ENCODE measurements at places on chromosomes 5 and 9.

- DNase-seq = no peak
Observed at GRCh38 chr5:54195701-54196100, 114.7 kb downstream of the ARL15 start.

GRCh38 chr5:11646141-11646540 is 258.1 kb downstream of the CTNND2 start:
- no peak for DNase-seq

- DNase-seq = no peak
Observed at GRCh38 chr5:109365653-109366052, 44.1 kb downstream of the PJA2 start.

DNA sequence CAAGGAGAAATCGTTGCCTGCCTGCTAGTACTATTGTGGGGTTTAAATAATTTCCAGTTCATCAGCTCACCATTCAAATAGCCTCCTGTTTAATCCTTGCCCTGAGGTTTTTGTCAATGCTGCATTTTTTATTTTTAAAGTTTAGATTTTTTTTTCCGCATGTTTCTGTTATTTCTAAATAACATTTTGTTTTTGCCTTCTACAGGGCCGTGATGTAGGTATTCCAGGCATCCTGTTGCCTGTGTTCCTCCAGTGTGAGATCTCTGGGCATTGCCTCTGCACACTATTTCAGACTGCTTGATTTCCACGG is 124.3 kb downstream of the HSD17B3 start:
- DNase-seq = no peak

GRCh38 chr9:126965541-126966428 is 51.2 kb downstream of the RALGPS1 start:
- peak; percentile 19 for DNase-seq

- DNase-seq = no peak
Observed at GRCh38 chr5:66814146-66814991, 218.2 kb downstream of the MAST4 start.

DNA sequence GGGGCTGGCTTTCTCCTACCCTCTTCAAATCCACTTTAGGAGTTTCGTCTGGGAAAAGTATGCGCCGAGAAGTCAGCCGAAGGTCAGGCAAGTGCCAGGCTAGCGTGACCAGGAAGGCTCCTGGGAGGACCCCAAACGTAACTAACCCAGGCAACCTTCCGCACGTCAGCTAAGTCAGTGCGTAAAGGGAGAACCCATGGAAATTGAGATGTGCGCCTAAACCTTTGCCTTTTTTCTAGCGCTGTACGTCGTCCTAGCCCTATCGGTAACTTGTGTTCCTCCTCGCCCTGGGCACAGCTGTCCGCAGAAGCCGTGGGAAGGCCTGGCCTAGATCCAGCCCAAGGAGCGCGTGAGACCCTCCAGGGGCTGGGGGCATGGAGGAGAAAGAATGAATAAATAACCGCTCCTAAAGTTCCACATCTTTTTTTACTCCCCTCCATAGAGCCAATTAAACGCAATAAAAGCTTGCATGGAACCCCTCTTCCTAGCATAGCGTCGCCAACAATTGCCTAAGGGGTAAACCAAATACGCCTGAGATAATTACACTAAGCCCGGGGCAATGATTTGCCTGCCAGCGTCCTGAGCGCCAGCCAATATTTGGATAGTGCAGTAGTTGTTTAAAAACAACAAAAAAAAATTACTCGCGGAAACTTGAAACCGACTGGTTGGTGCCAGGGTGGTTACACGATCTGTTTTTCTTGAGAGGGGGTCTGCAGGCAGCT is 4.0 kb upstream of the FOXB2 start:
- no peak for DNase-seq

DNA sequence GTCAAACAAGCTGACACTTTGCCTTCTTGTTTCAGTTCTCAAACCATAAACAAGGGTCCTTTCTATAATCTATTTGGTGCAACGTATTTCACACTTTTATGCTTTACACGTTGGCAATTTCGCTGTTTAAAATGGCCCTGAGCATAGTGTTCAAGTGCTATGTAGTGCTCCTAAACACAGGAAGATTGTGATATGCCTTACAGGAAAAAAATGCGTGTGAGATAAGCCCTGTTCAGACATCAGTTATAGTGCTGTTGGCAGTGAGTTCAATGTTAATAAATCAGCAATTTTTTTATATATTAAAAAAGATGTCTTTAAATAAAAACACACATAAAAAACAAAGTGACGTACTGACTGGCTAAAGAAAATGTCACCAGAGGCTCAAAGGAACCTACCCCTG is 23.9 kb downstream of the CLINT1 start:
- DNase-seq = no peak

GRCh38 chr9:16898464-16898863 is 28.0 kb upstream of the BNC2 start:
- DNase-seq = no peak

GRCh38 chr5:131353991-131354390 is 90.1 kb downstream of the CDC42SE2 start:
- no peak for DNase-seq

- no peak for DNase-seq
Observed at GRCh38 chr5:28766565-28767158, 1728.3 kb upstream of the CDH9 start.

DNA sequence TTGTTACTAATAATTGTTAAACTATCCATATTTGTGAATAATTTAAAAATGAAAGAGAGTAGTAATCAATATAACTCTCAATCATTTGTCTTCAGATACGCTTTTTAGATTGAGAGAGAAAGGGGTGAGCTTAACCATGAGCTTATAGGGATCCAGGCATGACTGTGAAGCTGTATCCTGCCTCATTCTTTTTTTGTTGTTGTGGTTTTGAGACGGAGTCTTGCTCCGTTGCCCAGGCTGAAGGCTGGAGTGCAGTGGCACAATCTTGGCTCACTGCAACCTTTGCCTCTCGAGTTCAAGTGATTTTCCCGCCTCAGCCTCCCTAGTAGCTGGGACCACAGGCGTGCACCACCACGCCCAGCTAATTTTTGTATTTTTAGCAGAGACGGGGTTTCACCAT is 44.0 kb downstream of the NIPAL4 start:
- no peak for DNase-seq

DNA sequence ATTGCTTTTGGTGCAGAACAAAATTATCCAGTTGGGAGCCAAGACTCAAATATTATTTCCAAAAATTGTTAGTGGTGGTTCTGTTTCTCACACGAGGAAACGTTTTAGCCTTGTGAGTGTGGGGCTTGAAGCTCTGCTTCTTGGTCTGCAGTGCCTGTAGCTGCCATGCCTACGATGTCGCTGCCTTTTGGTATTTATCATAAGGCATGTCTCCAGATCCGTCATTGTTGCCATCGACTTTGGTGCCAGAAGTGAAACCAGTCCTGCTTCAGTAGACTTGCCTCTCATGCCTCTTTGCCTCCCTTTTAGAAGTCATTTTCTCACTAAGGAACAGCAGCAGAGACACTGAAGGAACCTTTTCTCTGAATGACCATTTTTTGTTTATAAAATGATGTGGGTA is 29.7 kb upstream of the CATSPER3 start:
- no peak for DNase-seq

- no peak for DNase-seq
Observed at GRCh38 chr5:82512025-82512424, 233.9 kb upstream of the RPS23 start.

DNA sequence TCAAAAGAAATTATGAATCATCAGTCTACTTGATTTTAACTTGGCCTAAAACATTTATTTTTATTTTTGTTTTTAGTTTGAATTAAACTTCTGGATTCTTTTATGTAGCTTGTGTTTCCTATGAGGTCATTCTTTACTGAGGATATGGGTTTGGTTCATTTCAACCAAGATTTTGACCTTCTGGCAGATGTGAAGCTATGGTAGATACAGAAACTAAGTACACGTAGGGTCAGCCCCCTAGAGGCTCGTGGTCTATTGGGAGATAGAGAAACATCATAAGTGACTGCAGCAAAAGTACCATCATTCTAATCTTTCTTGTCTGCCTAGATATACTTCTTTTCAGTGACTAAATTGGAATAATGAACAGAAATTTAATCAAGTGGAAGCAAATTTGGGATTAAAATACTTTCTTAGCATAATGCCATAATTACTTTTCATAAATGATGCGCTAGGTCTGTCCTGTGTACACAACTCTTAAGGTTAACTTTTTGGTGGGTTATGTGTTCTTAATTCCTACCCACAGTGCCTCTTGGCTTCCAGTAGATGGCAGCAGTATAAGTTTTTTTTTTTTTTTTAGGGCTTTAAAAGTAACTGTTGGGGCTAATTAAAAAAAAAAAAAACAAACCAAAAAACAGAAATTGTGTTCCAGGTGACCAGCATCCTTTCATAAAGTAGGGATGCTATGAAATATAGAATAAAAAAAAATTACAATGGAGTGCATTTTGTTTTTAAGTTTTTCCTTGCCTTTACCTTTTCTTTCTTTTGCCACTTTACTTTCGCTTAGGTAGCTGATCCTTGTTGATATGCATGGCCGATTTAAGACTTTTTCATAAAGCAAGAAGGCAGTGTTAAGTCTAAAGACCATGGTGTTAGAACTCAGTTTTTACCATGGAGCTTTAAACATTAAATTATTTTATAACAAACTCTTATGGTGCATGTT is 49.9 kb downstream of the LRRTM2 start:
- no peak for DNase-seq

- no peak for DNase-seq
Observed at GRCh38 chr5:33711094-33711679, 180.6 kb downstream of the ADAMTS12 start.

GRCh38 chr5:42759456-42759855 is 2.8 kb downstream of the CCDC152 start:
- no peak for DNase-seq

DNA sequence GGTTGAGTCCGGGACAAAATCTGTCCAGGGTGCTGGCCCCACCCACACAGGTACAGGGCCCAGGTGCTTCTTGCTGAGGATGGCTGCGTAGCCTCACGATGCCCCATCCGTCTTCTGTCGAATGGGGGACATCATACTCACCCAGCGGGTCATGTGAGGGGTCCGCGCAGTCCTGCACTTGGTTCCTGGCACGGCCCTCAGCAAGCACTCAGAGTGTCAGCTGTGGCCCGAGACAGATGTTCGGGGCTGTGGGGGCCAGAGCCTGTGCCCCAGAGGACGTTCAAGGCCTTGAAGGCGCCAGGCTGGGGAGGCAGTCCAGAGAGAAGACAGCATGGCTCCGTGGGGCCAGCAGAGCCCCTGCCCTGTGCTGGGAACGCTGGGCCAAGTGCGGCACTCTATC is 27.8 kb downstream of the NR5A1 start:
- DNase-seq = no peak

GRCh38 chr5:143251190-143251589 is 152.3 kb downstream of the NR3C1 start:
- DNase-seq = no peak

- no peak for DNase-seq
Observed at GRCh38 chr5:5983261-5983980, 394.9 kb downstream of the MED10 start.

DNA sequence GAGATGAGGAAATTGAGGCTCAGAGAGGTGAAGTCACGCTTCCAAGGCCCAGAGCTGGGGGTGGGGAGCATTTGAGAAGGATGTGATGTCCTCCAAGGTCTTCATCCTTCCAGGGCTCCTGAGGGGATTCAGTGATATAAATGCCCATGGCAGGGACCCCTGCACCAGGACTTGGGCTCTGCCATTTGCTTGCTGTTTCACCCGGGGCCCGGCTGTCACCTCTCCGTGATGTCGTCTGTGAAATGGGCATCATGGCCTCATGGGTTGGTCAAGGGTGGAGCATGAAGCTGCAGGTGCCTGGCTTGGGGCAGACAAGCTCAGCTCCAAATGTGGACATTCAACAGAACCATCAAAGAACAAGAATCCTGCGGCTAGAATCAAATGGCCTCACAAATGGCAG is 253.1 kb downstream of the PBX3 start:
- DNase-seq = no peak

GRCh38 chr5:81165493-81166119 is 67.5 kb upstream of the CKMT2 start:
- DNase-seq = peak; percentile 23

GRCh38 chr5:123505633-123506032 is 6.3 kb upstream of the CSNK1G3 start:
- DNase-seq = no peak

- no peak for DNase-seq
Observed at GRCh38 chr5:8332666-8333445, 463.9 kb downstream of the MTRR start.

GRCh38 chr5:112560371-112560770 is 141.3 kb upstream of the EPB41L4A start:
- DNase-seq = no peak

DNA sequence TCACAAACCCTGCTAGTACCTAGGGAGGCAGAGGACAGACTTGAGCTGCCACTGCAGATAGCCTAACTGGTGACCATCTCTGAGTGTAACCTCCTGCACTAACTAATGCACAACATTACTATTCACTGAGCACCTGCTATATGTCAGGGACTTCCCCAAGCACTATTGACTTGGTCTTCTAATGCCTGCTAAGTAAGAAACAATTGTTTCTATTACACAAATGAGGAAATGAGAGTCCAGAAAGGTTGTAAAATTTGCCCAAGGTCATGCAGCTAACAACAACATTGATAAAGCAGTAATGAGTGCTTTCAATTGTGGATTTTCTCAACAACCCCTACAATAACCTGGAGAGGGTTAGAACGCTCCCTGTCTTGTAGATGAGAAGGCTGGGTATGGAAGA is 183.7 kb downstream of the ZNF462 start:
- DNase-seq = no peak

- DNase-seq = no peak
Observed at GRCh38 chr5:73327908-73328455, 120.6 kb downstream of the FOXD1 start.

- DNase-seq = no peak
Observed at GRCh38 chr9:101275769-101276250, 109.0 kb downstream of the BAAT start.

DNA sequence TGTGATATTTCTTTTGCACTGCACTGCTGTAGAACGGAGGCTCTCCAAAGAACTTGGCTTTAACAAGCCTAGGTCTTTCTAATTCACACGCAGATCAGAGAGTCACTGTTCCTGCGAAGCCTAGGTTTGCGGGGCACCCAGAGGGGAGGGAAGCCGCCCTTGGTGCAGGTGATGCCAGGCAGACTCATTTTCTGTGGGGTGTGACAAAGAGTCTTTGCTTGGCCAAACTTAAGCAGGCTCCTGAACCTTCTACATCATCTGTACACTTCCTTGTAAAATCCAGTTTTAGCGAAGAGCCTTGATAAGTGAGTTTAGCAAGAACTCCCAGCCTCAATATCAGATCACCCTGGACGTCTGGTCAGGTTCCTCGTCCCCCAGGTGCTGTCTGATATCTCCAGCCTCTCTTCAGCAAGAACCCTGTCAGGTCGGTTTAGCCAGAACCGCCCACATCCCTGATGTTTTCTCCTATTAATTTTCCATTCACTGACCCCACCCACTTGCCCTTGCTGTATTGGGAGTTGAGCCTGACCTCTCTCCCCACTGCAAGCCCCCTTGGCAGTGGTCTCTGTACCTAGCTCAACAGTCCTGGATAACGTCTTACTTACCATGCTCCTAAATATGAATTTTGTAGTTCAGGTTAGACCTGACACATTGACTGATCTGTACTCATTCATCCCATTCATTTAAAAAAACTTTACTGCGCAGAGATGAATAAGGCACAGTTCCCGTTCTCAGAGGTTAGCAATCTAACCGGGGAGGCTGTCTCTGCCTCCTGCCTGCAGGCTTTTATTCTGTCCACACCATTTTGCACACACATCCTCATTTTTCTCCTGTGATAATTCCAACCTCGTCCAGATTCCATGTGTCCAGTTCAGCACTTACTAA is 880 bp upstream of the UBAC1 start:
- no peak for DNase-seq

GRCh38 chr5:180160789-180161188 is 48.2 kb downstream of the RASGEF1C start:
- no peak for DNase-seq

All from stimulated activated CD8-positive, alpha-beta memory T cell treated with anti-CD3 and anti-CD28 coated beads, Interleukin-15, amount 100 ng/mL, for 1 hour (primary cell).